ENCODE measurements at places on chromosomes 4 and X. TPM values are rescaled to one million over a fixed set of nuclear protein-coding genes. Genes with fewer than 3 reads are reported as not detected.

GRCh38 chr4:88791274-88791673, 93.6 kb upstream of the NAP1L5 start:
- H3K4me1 ChIP-seq, result peaks cover 25% of the 10 kb centered on the region
- no peak for DNase-seq
- H3K36me3 ChIP-seq, result no peaks in the 10 kb centered on the region
- no peaks in the 10 kb centered on the region for H3K27me3 ChIP-seq

DNA sequence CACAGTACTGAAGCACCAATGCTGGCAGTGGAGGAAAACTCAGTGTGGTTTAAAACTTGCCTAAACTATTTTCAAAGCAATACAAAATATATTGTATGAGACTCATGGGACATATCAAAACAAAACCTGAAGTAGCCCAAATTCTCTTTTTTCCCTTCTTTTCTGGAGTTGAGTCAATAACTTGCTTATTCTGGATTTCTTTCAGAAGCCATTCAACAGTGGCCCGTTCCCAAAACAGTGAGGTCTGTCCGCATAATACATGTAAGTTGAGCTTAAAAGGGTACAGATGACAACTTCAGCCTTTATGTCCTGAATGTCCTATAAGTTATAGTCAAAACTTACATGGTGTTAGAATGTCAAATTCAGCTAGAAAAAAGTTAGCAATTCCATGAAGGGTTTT, 100.8 kb downstream of the SHISA3 start:
- no peaks in the 10 kb centered on the region for H3K4me1 ChIP-seq
- H3K27me3 ChIP-seq, result no peaks in the 10 kb centered on the region

DNA sequence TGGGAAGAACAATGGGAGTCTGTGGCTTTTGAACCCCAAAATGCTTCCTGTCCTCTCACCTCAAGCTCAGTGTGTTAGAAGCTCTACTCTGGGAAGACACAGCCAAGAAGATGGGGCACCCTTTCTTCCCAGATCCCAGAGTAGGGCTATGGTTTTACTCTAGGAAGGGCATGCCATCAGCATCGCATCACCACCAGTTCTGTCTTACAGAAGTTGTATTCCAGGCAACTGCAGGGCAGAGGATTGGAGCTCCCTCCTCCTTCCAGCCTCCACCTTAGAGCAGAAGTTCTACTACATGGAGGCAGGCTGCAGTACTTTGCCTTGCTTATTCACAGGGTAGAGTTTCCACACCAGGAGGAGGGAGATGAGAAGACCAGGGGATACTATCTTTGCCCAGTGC, 18.1 kb upstream of the ZFX start:
- no peaks in the 10 kb centered on the region for H3K4me1 ChIP-seq
- no peak overlapping the region for H3K27ac ChIP-seq
- H3K36me3 ChIP-seq, result no peaks in the 10 kb centered on the region
- peaks cover 6% of the 10 kb centered on the region for H3K27me3 ChIP-seq

GRCh38 chr4:188911199-188911598, 772.0 kb downstream of the TRIML1 start:
- H3K27ac ChIP-seq, result no peak overlapping the region
- H3K27me3 ChIP-seq, result no peaks in the 10 kb centered on the region
- no peak overlapping the region for H3K4me3 ChIP-seq
- H3K36me3 ChIP-seq, result peaks cover 2% of the 10 kb centered on the region
- no peaks in the 10 kb centered on the region for H3K4me1 ChIP-seq
- DNase-seq, result no peak

GRCh38 chr4:111573386-111573785, 571.9 kb upstream of the FAM241A start:
- H3K27me3 ChIP-seq, result no peaks in the 10 kb centered on the region
- no peaks in the 10 kb centered on the region for H3K36me3 ChIP-seq
- DNase-seq, result no peak
- no peak overlapping the region for H3K27ac ChIP-seq

- no peaks in the 10 kb centered on the region for H3K27me3 ChIP-seq
- peaks cover 16% of the 10 kb centered on the region for H3K4me1 ChIP-seq
- no peak overlapping the region for H3K27ac ChIP-seq
- no peak for DNase-seq
Measured at GRCh38 chr4:184757810-184758209, 23.9 kb upstream of the CENPU start.

GRCh38 chrX:139758250-139758649, 50.3 kb upstream of the MCF2 start:
- no peak overlapping the region for H3K27ac ChIP-seq
- H3K27me3 ChIP-seq, result peaks cover 8% of the 10 kb centered on the region
- DNase-seq, result no peak
- H3K4me1 ChIP-seq, result peaks cover 8% of the 10 kb centered on the region
- H3K36me3 ChIP-seq, result peaks cover 30% of the 10 kb centered on the region

DNA sequence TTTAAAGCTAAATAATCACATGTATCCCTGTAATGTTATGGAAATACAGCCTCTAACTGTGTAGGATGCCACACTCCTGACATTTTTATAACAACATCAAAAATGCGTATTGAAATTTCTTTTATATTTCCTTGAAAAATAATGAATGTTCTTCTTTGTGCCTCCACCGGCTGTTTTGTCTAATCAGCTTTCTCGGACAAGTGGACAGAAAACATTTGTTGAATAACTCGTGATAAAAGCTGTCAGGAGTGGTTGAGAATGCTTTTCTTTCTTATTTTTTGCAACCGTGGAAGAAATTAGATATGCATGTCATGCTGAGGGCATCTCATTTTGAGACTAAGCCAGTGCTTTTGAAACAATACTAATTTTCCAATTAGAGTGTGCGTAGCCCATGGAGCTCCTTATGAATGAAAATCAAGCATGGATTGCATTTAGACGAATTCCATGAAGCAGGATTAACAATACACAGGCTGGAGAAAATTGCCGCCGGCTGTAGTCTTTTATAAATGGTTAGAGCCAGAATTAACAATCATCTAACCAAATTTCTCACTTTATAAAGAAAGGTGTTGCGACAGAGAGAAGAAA, 614.5 kb upstream of the LCORL start:
- no peak overlapping the region for H3K27ac ChIP-seq
- no peak for DNase-seq
- H3K27me3 ChIP-seq, result no peaks in the 10 kb centered on the region
- no peak overlapping the region for H3K4me3 ChIP-seq

DNA sequence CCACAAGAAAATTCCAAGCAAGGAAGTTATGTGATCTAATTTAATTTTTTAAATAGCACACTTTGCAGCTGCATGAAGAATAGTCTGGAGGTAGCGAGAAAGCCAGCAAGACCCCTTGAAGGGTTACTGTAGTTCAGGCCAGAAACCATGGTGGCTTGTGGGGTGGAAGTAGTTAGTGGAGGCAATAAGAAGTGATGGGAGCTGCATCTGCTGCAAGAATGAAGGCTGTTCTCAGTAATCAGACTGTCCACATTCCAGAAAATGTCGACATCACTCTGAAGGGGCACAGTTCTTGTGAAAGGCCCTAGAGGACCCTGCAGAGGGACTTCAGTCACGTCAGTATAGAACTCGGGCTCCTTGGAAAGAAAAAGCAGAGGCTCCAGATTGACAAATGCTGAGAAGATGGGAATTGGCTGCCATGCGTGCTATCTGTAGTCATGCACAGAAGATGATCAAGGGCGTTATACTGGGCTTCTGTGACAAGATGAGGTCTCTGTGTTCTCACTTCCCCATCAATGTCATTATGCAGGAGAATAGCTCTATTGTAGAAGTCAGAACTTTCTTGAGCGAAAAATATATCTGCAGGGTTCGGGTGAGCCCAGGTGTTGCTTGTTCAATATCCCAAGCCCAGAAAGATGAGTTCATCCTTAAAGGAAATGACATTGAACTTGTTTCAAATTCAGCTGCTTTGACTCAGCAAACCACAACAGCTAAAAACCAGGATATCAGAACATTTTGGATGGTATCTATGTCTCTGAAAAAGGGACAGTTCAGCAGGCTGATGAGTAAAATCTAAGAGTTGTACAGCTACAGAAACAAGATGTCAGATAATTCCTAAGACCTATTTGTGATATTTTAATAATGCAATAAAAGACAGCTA, 254.2 kb downstream of the CBR4 start:
- no peak for DNase-seq
- H3K27me3 ChIP-seq, result peaks cover 17% of the 10 kb centered on the region
- no peak overlapping the region for H3K4me3 ChIP-seq
- H3K4me1 ChIP-seq, result peaks cover 16% of the 10 kb centered on the region
- H3K36me3 ChIP-seq, result no peaks in the 10 kb centered on the region

DNA sequence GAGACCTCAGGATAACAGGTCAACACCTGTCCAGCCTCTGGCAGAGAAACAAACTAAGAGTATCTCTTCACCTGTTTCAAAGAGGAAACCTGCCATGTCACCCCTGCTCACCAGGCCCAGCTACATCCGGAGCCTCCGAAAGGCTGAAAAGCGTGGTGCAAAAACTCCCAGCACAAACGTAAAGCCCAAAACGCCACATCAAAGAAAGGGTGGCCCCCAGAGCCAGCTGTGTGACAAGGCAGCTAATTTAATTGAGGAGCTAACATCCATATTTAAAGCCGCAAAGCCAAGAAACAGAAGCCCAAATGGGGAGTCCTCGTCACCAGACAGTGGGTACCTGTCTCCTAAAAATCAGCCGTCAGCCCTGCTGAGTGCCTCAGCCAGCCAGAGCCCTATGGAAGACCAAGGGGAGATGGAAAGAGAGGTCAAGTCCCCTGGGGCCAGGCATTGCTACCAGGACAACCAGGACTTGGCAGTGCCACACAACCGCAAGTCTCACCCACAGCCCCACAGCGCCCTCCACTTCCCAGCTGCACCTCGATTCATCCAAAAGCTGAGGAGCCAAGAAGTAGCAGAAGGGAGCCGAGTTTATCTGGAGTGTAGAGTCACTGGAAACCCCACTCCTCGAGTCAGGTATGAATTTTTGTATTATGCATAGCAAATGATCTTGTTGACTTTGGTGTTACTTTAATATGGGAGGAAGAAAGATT, 15.1 kb downstream of the PALLD start:
- no peaks in the 10 kb centered on the region for H3K27me3 ChIP-seq
- peak overlapping the region; percentile 57 for H3K4me3 ChIP-seq
- H3K4me1 ChIP-seq, result peaks cover 41% of the 10 kb centered on the region
- peak; percentile 75 for DNase-seq
- H3K27ac ChIP-seq, result peak overlapping the region; percentile 17

- H3K4me1 ChIP-seq, result no peaks in the 10 kb centered on the region
- H3K27ac ChIP-seq, result no peak overlapping the region
- H3K4me3 ChIP-seq, result no peak overlapping the region
- DNase-seq, result no peak
- H3K36me3 ChIP-seq, result no peaks in the 10 kb centered on the region
Measured at GRCh38 chr4:129446074-129446473, 350.1 kb downstream of the C4orf33 start.

- peaks cover 1% of the 10 kb centered on the region for H3K27me3 ChIP-seq
- no peak overlapping the region for H3K27ac ChIP-seq
- H3K4me3 ChIP-seq, result no peak overlapping the region
- no peaks in the 10 kb centered on the region for H3K4me1 ChIP-seq
- no peaks in the 10 kb centered on the region for H3K36me3 ChIP-seq
Measured at GRCh38 chrX:22648281-22648680, 351.5 kb upstream of the DDX53 start.

PAGE2B gene
- 1.1 TPM for total RNA-seq

SMS gene
- 70.3 TPM for total RNA-seq

RHOXF2 gene
- not detected for total RNA-seq

FRG2 gene
- not detected for total RNA-seq

SEC31A gene
- total RNA-seq, result 103 TPM
